ENCODE measurements at places on chromosomes 11 and 22. TPM values are rescaled to one million over a fixed set of nuclear protein-coding genes. Genes with fewer than 3 reads are reported as not detected.

Gene UBASH3B
- total RNA-seq, result 18.0 TPM

Gene NUCB2
- 110 TPM for total RNA-seq

Gene KCNK4
- total RNA-seq, result 0.20 TPM

Gene CD3E
- not detected for total RNA-seq

Gene SOX6
- total RNA-seq, result 2.5 TPM

Gene TTLL8
- total RNA-seq, result not detected

Gene FOLR3
- total RNA-seq, result 3.4 TPM

Gene MCHR1
- 3.7 TPM for total RNA-seq

Gene TMEM179B
- total RNA-seq, result 48.9 TPM

Gene ADM2
- 3.5 TPM for total RNA-seq

Gene OTOG
- not detected for total RNA-seq

Gene RASD2
- total RNA-seq, result 0.65 TPM

Gene FGF19
- total RNA-seq, result not detected

Gene SEPTIN3
- 0.30 TPM for total RNA-seq

Gene NPAT
- 11.0 TPM for total RNA-seq
